ENCODE measurements at places on chromosomes 3 and 15. TPM values are rescaled to one million over a fixed set of nuclear protein-coding genes. Genes with fewer than 3 reads are reported as not detected.

GRCh38 chr3:256501-256900, 59.9 kb downstream of the CHL1 start:
- no peaks in the 10 kb centered on the region for H3K27me3 ChIP-seq
- H3K4me3 ChIP-seq, result no peak overlapping the region
- no peaks in the 10 kb centered on the region for H3K4me1 ChIP-seq
- no peak overlapping the region for H3K27ac ChIP-seq
- no peak for DNase-seq

DNA sequence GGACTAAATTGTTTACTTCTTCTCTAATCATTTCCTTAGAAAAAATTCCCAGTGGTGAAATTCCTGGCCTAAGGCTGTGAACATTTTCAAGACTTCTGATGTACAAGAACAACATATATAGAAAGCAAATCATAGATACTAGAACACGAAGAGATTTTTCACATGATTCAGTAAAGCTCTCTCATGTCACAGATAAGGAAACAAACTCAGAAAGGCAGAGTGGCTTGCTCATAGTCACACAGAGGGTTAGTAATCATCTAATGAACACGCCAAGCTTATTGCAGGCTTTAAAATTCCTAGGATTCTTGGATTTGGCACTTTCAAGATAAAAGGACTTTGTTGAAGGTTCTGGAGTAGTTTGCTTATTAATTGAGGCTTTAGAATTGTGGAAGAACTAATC, 26.2 kb downstream of the CRTAP start:
- H3K4me1 ChIP-seq, result peaks cover 4% of the 10 kb centered on the region
- DNase-seq, result no peak
- H3K4me3 ChIP-seq, result no peak overlapping the region
- no peak overlapping the region for H3K27ac ChIP-seq
- H3K36me3 ChIP-seq, result peaks cover 15% of the 10 kb centered on the region

DNA sequence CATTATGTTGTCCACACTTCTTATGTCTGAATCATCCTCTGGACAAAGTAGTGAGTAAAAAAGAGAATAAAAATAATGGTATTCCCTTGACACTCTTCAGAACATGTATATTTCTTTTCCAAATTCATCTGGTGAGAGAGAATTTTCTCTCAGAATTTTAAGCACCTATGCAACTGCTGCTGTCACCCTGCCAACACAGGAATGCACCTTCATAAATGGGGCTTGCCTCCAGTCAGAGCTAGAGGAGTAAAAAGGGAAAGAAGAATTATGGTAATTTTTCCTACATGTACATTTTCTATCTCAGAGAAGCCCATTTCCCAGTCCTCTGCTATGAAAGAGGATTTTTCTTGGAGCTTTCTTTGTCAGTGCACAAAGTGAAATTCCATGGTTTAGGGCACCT, 92.2 kb upstream of the ALCAM start:
- H3K27ac ChIP-seq, result no peak overlapping the region
- H3K4me3 ChIP-seq, result no peak overlapping the region
- no peaks in the 10 kb centered on the region for H3K4me1 ChIP-seq
- no peaks in the 10 kb centered on the region for H3K36me3 ChIP-seq
- DNase-seq, result no peak
- peaks cover 5% of the 10 kb centered on the region for H3K27me3 ChIP-seq

DNA sequence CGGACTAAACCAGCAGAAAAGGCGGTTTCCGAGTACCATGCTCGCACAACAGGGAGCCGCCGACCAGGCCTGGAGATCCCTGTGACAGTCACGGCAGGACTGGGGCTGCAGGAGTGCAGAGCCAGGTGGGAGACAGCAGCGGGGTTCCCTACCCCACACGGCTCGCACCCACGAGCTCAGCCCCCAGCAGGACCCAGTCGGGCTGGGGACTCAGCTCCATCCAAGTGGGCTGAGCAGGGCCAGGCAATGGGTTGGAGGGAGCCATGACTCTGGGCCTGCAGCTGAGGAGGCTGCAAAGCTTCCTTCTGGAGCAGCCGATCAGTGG, 15.8 kb downstream of the XXYLT1 start:
- DNase-seq, result no peak
- H3K27ac ChIP-seq, result no peak overlapping the region
- no peaks in the 10 kb centered on the region for H3K27me3 ChIP-seq

The DNAH12 gene
- total RNA-seq, result 0.30 TPM

The EXOSC7 gene
- total RNA-seq, result 49.0 TPM

The ZNF621 gene
- total RNA-seq, result 28.3 TPM

Data from activated naive CD8-positive, alpha-beta T cell treated with anti-CD3 and anti-CD28 coated beads, Interleukin-2, amount 10 ng/mL, durations not matched to agents 7 days and 5 days (primary cell).